ENCODE measurements at places on chromosomes 16 and 17.

DNA sequence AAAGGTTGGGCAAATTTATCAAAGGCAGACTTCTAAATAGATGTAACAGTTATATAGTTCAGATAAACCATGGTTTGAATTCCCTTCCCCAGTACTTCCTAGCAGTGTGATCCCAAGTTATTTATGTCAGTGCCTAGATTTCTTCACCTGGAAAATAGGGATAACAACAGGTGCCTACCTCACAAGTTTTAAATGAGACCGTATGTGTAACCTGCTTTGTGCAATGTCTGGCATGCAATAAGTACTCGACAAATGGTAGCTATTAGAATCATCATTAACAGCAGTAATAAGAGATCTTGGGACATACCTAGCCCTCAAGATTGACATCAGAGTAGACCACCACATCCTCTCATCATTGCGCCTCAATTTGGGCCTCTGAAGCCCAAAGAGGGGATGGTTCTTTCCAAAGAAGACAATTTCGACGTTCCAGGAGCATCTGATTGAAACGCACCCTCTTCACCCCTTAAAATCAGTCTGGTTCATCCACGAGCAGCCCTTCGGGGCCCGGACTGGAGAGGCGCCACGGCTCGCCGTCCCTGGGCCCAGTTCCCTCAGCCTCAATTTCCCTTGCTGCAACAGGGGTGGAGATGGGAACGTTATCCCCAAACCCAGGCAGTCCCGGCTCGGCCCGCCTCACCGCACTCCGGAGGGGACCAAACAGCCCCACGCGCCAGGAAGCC lies 541 bp downstream of the ACACA start:
- peak; percentile 62 for ATAC-seq

- ATAC-seq = peak; percentile 83
These were observed 136.6 kb downstream of the COPRS start for GRCh38 chr17:31722251-31723056.

DNA sequence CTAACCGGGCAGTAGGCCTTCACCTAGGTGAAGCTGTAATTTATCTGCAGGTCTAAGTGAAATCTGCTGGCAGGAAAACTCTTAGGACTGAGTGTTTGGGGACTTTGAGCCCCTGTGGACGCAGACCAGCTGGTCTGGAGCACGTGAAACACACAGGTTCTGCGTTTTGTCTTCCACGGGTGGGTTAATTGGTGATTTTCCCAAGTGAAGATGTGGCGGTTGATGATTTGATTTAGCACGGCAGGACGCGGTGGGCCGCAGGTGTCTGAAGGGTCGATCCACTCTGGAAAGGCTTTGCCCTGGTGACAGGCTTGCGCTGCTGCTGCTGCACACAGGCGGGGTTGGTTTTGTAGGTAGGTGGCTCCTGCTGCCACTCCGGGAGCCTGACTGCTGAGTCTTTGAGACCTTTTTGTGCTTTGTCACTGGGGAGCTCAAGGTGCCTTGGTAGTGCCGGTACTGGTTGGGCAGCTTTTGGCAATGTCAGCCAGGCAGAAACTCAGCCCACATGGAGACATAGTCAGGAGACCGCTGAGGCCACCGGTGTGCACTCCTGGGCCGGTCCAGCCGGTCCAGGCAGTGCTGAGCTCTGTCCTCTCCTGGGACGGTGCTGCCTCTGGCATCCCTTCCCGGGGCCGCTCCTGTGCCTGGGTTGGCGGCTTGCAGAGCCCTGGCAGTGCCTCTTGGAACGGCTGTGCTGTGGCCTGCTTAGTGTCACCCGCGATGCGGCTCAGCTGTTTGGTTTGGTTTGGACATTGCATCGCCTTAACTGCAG lies 2.3 kb downstream of the BAIAP2 start:
- no peak for ATAC-seq

DNA sequence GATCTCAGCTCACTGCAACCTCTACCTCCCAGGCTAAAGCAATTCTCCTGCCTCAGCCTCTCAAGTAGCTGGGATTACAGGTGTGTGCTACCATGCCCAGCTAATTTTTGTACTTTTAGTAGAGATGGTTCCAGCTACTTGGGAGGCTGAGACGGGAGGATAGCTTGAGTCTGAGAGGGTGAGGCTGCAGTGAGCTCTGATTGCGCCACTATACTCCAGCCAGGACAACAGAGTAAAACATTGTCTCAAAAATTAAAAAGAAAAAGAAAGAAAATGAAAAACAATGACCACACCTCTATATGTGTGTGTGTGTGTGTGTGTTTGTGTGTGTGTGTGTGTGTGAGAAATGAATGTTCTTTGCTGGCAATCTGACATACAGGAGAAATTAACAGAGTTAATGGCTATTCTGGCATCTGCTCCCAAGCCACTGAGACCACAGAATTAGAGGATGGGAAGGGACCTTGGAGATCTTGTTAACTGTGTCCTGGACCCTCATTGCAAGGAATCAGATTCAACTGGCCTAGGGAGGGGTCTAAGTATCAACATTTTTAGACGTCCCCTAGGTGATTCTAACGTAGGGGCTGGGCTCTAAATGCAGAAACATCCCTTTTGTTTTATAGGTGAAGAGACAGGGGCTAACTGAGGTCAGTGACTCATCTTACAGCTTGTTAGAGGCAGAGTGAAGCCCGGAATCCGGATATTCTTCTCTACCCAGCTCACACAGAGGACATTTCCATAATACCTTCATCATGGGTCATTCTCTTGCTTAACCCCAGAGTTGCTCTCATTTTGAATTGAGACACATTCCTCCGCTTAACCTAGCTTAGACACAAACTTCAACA lies 16.4 kb upstream of the MARCHF10 start:
- peak; percentile 83 for ATAC-seq

DNA sequence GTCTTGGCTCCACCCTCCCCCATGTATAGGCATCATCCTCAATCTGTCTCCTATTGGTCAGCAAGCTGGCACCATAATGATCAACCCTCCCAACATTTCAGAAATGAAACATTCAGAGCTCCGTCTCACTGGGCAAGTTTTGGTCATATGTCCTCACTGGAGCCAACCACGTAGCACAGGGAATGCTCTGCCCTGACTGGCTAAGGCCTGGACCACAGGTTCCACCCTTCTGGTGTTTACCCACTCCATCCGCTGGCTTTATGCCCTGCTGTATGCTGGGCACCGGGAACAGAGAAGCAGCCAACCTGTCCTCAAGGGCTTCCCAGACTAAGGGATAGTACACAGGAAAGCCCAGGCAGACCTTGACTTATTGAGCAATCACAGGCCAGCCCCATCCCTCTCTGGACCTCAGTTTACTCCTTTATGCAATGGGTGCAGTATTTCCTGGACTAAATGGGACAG lies 20.5 kb downstream of the MYO15A start:
- ATAC-seq = peak; percentile 80

DNA sequence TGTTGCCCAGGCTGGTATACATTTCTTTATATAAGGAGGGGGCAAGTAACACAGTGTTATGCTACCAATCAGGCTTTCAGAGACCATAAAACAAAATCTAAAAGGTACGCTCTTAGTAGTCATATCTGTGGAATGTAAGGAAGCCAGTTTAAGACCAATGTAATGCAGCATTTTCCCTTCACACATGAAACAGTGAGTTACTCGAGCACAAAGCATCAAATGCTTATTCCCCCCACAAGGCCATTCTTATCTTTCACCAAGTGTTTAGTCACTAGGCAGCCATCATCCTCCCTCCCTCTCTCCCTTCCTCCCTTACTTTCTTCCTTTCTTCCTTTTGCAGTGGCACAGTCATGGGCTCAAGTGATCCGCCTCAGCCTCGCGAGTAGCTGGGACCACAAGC lies 12.8 kb downstream of the HMOX2 start:
- ATAC-seq = peak; percentile 86
